EL (cell line): ENCODE measurements at places on chromosomes 7 and 10.

DNA sequence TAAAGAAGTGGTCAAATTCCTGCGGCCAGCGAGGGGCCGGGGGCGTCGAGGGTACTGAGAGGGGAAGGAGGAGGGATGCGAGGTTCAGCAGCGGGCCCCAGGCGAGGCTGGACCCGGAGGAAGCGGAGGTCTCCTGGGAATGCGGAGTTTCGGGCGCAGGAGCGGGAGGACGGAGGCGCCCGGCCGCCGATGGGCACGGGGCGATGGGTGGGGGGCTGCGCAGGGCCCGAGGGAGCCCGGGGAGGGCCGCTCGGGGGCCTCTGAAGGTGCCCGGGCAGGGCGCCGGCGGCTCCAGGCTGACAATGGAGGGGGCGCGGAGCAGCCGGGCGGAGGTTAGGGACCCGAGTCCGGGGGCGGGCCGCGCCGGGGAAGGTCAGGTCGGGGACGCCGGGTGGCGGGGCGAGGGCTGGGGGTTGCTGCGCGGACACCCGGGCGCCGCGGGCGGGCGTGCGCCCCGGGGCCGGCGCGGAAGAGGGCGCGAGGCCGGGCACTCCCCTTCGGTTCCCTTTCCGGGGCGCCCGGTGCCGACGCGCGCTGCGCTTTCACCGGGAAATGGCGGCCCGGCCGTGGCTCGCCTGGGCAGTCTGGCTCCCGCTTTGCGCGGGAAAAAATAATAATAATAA is 683 bp downstream of the MACROH2A2 start:
- peak; percentile 15 for DNase-seq

DNA sequence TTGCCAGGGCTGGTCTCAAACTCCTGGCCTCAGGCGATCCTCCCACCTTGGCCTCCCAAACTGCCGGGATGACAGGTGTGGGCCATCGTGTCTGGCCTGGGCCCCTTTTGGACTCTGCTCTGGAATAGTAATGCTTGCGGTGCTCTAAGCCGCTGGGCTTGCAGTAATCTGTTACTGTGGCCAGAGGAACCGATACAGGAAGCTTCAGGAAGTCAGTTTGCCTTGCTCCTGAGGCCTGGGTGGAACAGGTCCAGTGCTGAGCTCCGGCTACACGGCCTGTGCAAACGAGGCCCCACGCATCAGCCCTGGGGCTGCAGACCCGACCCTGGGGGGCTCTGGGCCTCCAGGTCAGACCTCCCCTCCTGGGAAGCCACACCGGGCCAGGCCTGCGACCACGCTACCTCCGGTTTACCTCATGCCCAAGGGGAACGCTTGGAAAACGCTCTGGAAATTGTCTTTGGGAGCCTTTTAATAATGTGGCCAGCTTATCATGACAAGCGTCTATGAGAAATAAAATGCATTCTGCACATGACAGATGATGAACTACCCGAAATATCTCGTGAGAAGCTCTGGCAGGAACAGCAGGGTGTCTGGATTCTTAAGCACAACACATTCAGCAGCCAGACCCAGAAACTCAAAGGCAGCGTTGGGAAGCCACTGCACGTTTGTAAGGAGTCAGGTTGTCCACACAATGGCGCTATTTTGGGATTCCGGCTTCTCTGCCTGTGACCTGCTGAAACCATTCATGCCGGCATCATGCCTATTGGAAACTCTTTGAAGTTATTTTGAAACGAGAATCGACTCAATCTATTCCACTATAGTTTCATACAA is 10.1 kb upstream of the ADAP1 start:
- DNase-seq: no peak

DNA sequence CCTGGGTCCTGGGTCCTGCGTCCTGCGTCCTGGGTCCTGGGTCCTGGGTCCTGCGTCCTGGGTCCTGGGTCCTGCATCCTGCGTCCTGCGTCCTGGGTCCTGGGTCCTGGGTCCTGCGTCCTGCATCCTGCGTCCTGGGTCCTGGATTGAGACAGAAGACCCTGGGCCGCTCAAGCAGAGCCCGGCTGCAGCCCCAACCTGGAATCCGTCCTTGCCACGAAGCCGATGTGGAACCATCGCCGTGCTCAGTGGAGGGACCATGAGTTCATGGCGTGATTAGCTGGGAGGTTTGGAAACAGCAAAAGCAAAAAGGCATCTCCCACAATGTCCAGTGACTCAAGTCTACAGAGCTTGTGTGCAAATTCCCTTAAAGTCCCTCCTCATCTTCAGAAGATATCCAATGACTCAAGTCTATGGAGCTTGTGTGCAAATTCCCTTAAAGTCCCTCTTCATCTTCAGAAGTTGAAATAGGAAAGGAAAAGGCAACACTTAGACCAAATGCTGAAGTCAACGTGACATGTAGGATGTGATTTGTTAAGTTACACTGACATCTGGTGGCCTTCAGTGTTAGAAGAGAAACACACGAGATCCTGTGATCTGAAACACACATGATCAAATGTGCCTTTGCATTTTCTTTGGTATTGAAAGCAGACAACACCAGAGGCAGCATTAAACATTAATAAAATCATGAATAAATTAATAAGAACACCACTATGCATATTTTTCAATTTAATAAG is 179.9 kb downstream of the PTPRN2 start:
- no peak for DNase-seq

DNA sequence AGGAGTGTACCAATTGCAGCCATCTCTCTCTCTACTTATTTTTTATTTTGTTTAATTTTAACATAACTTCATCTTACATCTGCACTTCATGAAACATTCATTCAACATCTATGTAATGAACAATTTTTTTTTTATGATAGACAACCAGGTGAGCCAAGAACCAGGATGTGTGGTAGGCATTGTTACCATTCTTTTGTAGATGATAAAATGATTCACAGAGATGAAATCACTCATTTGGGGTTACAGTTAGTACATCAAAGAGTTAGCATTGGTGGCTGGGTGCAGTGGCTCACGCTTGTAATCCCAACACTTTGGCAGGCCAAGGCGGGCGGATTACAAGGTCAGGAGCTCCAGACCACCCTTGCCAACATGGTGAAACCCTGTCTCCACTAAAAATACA is 127.8 kb downstream of the HDAC9 start:
- no peak for DNase-seq

DNA sequence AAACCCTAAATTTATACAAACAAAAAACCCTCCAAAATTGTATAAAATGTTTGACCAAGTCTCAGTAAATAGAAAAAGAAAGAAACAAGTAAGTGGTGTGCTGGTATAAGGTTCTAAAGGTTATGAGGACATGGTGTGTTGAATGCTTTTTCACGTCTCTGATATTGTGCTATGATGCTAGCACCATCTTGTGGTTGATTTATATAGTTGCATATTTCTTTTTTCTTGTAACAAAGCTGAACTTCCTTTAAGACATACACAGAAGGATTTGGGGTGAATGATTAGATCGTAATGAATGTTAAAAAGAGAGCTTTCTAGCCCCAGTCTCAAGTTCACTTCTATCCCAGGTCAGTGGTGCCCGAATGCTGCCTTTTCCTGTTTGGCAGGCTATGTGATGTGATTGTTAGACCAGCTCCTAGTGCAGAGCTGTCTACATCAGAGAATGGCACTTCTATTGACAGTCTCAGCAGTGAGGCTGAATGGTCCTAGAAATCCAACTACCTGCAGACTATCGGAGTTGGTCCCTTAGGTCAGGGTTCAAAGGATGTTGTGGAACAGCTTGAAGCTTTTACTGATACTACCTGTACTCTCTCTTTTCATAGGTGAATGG is 25.0 kb downstream of the VTI1A start:
- peak; percentile 50 for DNase-seq

- no peak for DNase-seq
Measured at GRCh38 chr7:95318501-95319100, 5.7 kb downstream of the PON1 start.
